CD8-positive, alpha-beta T cell (primary cell): ENCODE measurements at places on chromosomes 2 and 18.
A peak's percentile ranks its signal among the peaks of the same experiment; 100 is the strongest.

- no peak for DNase-seq
These were observed 8.4 kb upstream of the KCNG2 start for GRCh38 chr18:79789091-79789891.

- DNase-seq = peak; percentile 79
These were observed at the start of gene CD28 for GRCh38 chr2:203706403-203706802. Gene CD28 (plus strand): TSS chr2:203706639. CDS start chr2:203706697, 58 bp downstream.

DNA sequence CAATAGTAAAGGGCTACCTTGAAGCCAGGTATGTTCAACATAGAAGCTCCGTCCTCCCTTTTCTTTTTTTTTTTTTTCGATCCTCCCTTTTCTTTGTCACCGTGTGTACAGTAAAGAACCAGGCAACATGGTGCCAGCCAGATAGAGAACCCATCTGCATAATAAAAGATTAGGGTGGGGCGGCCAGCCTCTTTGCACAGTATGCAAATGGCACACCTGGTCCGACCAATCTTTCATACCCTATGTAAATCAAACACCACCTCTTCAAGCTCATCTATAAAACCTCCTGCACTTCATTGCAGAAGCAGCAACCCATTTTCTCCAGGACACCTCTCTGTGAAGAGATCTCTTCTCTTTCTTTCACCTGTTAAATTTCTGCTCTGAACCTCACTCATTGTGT, 7.3 kb upstream of the WDR33 start:
- DNase-seq = no peak

- DNase-seq = no peak
These were observed 109.9 kb upstream of the CRIM1 start for GRCh38 chr2:36245651-36246050.

DNA sequence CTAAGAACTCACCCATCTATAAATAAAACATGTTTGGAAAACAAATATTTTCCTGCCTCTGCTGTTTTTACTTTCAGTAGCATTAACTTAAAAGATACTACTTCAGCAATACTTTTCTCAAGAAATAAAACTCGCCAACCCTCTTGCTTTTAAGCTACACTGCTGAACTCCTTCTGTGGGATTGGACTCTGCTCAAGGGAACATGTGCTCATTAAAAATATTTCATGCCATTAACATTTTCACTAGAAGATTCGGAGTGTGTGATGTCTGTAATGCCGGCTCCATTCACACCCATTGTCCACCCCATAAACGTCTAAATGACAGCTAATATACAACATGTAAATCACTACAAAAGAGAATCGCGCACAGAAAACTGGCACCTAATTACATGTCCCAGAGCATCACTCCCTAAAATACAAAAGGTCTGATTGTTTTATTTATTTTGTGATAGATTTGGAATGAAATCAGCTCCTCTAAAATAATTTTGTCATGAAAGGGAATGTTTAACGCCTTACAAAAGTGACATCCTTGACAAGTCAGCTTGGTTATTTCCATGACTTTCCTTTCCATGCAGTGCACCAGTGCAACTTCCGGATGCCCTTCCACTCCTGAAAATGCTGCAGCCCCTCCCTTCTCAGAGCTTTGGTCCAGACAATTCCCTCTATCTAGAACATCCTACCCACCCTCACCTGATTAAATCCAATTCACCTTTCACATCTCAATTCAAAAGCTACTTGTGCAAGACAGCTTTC, 73.1 kb downstream of the ANKRD44 start:
- no peak for DNase-seq

- DNase-seq = no peak
These were observed 912.8 kb downstream of the NRXN1 start for GRCh38 chr2:50118905-50119702.

DNA sequence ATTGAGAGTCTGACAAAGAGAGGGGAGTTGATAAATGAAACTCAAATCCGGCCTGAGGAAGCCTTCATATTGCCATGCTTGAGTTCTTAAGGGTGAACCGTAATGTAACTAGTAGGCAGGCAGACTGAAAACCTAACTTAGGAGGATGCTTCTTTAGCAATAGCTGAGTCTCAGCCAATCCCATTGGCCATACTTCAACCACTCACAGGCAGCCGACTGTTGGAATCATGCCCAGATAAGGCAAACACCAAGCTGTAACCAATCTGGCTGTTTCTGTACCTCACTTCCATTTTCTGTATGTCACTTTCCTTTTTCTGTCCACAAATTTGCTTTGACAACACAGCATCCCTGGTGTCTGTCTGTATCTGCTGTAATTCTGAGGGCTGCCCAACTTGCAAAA, 39.5 kb downstream of the TPRKB start:
- no peak for DNase-seq

DNA sequence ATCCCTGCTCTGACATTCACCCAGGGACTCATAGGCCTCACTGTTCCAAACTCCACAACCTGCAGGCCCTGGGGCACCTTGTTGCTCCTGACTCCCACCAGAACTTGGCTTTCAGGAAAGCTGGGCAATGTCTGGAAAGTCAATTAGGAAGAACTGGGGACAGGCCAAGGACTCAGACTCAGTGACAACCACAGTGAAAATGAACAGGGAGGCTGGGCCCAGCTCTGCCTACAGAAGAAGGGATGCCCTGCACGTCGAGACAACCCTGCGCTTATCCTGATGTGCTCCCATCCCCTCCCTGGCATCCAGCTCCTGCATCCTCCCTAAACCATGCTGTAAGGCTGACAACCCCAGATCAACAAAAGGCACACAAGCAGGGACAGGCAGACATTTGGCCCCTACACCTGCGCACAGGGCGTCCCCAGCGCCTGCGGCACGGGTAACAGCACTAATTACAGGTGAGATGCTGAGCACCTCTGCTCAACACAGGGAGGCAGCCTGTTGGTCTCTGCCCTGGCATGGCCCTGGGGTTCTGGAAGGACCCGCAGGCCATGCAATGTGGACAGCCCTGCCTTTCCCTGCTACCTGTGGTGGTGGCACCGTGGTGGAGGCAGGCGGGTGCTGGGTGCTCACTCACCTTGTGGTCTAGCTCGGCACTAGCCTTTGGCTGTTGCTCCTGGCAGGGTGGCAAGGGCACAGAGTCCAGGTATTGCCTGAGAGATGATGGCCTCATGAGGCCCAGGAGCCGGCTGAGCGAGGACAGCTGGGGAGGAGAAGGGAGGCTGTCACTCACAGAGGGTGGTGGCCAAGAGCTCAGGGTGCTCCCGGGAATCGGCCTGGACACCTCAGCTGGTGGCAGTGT, 23.6 kb upstream of the SEMA4C start:
- DNase-seq = no peak

GRCh38 chr2:237631801-237632585, 4.6 kb downstream of the LRRFIP1 start:
- no peak for DNase-seq
